ENCODE measurements at places on chromosomes 6 and 20.

- DNase-seq = no peak
Measured at GRCh38 chr6:1765160-1765903, 155.6 kb downstream of the FOXC1 start.

DNA sequence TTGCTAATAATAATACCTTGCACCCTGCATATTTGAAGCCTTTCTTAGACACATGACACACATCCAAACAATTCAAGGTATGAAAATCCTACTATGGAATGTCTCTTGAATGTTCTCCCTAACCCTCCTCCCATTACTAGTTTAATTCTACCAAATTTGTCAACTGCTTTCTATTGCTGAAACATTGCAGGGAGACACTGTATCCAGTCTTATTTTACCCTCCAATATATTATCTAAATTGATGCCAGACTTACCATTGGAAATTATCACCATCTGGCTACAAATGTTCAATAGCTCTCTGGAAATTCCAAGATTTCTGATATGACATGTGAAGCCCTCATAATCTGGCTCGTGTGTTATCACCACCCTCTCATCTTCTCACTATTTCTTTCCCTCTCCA is 1027.3 kb upstream of the CITED2 start:
- DNase-seq = no peak

GRCh38 chr6:150586850-150587359 is 12.8 kb upstream of the PLEKHG1 start:
- no peak for DNase-seq

DNA sequence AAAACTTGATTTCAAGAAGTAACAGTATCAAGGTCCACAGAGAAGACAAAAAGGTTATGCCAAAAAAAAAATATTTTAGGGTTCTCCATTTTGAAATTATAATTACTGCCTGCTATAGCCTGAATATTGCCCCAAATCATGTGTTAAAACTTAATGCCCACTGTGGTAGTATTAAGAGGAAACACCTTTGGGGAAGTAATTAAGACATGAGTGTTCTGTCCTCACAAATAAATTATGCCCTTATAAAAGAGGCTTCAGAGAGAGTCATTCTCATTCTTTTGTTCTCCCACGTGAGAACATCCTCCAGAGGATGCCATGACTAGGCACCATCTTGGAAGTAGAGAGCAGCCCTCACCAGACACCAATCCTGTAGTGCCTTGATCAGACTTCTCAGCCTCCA is 66.2 kb downstream of the GMDS start:
- DNase-seq = no peak

- no peak for DNase-seq
Measured at GRCh38 chr20:9397928-9398327, 116.5 kb upstream of the LAMP5 start.

- DNase-seq = no peak
Measured at GRCh38 chr6:35052694-35053565, 88.2 kb downstream of the TCP11 start.

DNA sequence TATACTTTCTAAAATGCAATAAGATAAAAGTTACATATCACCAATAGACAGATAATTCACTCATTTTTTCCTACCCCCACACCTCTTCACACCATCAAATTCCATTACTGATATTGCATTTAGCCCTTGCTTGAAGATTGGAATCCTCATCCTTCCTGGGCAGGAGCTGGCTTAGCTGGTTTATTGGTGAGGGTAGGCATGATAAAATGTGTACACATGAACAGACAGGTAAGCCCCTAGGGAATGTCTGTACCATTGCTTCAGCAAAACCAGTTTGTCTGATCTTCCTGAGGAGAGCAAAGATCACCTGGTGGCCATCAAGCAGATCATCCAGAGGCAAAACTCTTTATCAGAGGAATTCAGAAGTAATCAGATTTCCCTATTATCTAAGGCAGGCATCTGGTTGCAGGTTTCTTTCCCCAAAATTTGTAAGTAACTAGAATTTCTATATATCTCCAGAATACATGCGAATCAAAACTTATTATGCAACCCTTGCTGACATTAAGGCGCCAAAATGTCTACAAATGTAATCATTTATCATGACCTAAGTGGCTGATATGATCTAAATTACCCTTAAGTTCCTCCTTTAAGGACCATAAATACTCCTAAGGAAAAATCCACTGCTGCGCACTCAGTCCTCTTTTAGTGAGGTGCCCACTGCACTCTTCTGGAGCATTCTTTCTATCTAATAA is 6.6 kb upstream of the FABP7 start:
- DNase-seq = no peak

DNA sequence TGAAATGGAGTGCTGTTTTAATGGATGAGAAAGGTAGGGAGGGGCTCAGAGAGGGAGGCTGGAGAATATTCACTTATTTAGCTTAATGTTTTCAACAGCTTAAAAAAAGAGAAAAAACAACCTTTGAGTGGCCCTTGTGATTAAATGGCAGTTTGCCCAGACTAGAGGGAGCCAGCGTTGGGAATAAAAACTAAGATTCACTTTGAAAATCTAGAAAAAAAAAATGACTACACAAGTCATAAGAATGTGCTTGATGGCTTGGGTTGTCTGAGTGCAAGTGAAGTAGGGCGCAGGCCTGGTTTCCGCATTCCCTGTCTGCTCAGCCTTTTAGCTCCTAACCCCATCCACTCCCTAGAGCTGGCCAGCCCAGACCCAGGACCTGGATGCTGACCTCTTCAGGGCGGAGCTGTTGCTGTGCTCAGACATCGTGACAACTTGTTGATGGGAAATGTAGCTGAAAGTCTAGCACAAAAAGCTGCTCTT is 28.9 kb downstream of the UTRN start:
- no peak for DNase-seq

DNA sequence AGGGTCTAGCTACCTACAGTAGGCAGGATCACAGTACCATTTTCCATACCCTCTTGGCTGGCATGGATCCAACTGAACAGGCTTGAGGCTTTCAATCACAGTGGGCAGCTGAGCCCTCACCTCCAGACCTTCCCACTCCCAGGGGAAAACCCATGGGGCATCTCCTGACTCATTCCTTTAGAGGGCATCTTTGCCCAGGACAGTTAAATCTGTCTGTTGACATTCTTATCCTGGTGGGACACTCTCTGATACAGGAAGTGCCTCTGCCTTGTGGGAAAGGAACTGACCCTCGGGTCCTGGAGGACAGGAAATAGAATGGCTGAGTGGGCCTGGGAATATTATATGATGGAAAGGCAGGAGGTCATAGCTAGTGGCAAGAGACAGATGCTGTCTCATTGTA is 10.2 kb upstream of the EPB41L1 start:
- DNase-seq = no peak

GRCh38 chr6:112680091-112680490 is 333.0 kb downstream of the RFPL4B start:
- DNase-seq = no peak

GRCh38 chr6:21149470-21149869 is 444.1 kb upstream of the SOX4 start:
- no peak for DNase-seq

- no peak for DNase-seq
Measured at GRCh38 chr20:49747707-49748524, 34.2 kb upstream of the B4GALT5 start.

- no peak for DNase-seq
Measured at GRCh38 chr6:39861663-39862062, 69.5 kb downstream of the DAAM2 start.

GRCh38 chr6:100035873-100036653 is 42.0 kb upstream of the MCHR2 start:
- DNase-seq = no peak

- DNase-seq = no peak
Measured at GRCh38 chr6:160160450-160160849, 38.8 kb downstream of the SLC22A1 start.

- DNase-seq = no peak
Measured at GRCh38 chr6:102187186-102187585, 793.7 kb downstream of the GRIK2 start.

- no peak for DNase-seq
Measured at GRCh38 chr20:59393142-59393541, 92.7 kb downstream of the EDN3 start.

DNA sequence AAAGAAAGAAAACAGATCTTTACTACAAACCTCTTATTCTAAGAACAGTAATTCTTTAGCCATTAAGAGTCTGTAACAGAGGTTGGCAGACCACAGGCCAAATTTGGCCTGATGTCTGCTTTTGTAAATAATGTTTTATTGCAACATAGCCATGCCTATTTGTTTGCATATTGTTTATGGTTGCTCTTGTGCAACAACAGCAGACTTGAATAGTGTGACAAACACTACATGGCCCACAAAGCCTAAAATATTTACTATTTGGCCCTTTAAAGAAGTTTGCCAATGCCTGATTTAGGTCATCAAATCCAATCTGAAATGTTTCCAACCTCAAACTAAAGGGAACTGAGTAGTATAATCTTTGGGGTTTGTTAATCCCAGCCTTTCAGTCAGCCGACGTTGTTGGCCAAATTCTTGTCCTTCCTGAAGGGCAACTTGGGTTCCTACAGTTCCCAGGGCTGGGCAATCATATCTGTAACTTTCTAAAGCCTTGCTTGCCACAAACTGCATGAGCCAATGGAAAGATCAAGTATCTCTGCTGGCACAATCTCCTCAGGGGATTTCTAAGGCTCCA is 33.9 kb upstream of the TBC1D20 start:
- no peak for DNase-seq

DNA sequence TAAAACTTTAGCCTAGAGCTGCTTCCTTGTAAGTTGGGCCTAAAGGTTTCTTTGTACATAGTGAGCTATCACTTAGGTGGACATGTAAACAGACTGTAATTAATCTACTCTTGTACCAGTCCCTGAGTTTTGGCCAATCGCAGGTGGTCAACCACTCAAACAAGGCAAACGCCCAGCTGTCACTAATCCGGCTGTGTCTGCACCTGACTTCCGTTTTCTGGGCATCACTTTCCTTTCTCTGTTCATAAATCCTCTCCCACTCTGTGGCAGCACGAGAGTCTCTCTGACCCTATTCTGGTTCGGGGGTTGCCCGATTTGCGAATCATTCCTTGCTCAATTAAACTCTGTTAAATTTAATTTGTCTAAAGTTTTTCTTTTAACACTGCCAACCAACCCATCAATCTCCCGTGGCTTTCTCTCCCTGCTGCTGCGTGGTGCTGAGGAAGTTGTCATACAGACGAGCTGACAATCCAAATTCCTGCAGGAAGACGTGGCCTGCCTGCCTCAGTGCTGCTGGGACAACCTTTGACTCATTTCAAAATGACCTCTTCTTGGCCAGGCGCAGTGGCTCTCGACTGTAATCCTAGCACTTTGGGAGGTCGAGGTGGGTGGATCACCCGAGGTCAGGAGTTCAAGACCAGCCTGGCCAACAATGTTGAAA is 206.3 kb downstream of the QKI start:
- DNase-seq = no peak

- no peak for DNase-seq
Measured at GRCh38 chr20:56383334-56383733, 8.7 kb downstream of the AURKA start.

- DNase-seq = no peak
Measured at GRCh38 chr6:24072038-24072746, 53.8 kb upstream of the NRSN1 start.

DNA sequence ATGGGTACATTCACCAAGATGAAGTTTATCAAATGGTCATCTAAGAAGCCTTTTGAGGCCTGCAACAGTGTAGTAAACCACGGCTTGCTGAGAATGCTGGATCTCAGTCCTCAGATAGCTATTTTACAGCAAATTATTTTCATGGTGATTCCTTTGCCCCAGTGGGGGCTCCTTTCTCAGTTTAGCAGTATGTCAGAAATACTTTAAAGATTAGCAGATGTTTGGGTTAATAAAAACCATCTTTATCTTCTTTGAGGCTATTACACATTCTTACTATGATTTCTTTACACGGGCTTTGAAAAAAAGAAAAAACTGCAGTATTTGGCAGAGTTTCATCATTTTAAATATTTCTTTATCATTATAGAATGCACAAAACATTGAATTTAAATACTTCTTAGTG is 10.7 kb downstream of the MYLIP start:
- DNase-seq = no peak

DNA sequence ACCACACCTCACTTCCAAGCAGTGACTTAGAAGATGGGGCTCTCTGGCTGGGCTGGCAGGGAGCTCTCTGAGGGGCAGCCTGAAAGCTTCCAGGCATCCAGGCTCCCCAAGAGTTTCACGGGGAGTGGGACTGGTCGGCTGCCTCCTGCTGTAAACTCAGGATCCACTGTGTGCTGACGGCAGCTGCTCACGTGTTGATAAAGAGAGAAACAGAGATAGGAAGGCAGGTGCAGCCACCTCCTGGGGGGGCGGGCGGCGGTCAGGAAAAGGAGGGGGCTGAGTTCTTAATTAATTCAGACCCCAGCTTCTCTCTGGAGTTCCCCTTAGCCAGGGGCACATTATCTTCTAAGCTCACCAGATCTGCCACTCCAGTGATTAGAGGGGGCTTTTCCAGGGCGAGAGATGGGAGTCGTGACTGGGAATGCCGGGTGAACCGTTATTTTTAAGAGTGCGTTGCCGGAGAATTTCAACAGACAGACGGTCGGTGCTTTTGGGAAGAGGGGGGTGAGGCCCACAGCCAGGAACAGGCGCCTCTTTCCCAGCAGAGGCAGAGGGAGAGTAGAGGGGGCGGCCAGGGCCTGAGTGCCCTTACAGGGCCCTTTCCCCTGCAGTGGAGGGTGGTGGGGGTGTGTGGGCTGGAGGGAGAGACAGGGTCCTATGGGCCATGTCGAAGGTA is 70.9 kb downstream of the CD40 start:
- DNase-seq = no peak

GRCh38 chr6:102390541-102390940 is 997.0 kb downstream of the GRIK2 start:
- no peak for DNase-seq

DNA sequence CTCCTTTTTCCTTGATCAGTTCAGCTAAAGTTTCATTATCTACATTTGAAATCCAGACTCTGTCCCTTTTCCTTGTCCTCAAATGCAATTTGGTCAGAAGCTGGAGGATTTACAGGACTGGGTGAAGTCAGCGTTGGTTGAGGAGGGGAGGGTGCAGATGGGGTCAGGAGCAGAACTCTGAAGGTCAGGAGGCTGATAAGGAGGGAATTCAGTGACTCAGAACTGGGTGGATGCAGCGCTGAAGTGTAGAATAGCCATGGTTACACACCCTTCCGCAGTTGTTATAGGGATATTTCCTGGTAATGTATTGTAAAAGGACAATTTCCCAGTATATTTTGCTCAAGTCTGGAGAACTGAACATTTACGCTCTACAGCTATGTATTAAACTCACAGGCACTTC is 133.1 kb upstream of the FOXA2 start:
- no peak for DNase-seq

DNA sequence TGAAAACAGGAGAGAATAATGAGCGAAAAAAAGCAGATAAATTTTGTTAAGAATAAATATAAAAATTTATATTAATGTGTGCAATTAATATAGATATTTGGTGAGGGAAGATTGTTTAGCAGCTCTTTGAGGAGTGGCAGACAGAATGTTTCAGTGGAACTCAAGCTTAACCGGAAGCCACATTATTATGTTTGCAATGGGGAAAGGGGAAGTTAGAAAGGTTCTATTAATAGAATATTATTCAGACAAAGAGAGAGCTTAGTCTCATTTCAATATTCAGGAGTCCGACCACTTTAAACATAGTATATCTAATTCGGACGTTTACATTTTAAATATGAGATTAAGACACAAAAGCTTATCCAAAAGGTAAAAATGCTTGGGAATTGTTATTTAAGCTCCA is 81.6 kb upstream of the KHDRBS2 start:
- no peak for DNase-seq

Measured in stimulated activated CD8-positive, alpha-beta memory T cell treated with anti-CD3 and anti-CD28 coated beads, Interleukin-7, amount 100 ng/mL, for 1 hour (primary cell).